CD8-positive, alpha-beta memory T cell (primary cell): ENCODE measurements at places on chromosomes 6 and 20.

GRCh38 chr6:81997090-81997926 lies 244.8 kb upstream of the TENT5A start:
- no peak for DNase-seq

DNA sequence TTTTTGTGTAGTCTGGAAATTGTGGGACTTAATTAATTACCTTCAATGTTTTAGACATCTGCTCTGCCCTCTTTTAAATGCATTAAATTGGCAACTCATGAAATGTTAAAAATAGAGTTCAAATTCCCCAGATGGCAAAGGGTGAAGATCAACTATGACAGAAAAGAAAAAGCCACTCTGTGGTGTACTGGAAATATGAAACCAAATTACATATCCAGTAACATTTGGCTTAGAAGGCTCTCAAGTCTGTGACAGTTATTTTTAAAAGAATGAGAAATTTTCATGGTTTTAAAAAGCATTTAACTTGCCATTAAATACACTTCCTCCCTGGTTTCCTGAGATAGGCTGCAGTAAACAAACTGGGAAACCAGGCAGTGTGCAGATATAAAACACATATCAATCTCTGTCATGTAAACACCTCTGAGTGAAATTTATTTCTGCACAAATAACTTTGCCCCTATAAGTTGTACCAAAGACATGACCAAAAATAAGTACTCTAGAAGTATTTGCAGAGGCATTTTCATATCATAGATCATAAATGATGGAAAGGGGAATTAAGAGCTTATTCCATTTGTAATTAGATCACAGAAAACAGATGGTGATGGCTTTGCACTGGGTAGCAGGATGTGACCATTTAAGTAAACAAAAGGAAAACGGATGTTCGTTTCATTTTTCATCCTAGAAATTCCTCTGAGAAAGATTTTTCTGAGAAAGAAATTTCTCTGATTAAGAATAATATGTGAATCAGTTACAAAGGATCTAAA lies 360.1 kb downstream of the SAMD5 start:
- no peak for DNase-seq

DNA sequence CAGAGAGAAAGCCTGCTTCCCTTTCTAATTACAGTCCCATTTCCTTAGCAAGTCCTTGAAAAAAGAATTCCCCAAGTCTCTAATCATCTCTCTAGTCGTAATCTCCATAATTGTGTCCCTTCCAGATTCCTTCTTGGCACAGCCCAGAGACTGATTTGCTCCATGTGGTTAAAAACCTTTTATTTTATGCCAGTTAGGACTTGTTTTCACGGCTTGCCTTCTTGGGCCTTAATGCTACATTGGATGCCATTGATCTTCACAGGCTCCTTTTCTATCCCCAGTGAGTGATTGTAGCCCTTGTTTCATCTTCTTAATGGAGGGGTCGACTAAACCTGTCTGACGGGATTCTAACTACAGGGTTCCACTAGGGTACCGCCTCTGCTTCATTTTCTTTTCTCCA lies 650.6 kb upstream of the ARID1B start:
- DNase-seq, result no peak

GRCh38 chr6:7224731-7225130 lies 88.3 kb downstream of the SSR1 start:
- no peak for DNase-seq

GRCh38 chr20:61387204-61387953 lies 135.3 kb downstream of the CDH4 start:
- no peak for DNase-seq

DNA sequence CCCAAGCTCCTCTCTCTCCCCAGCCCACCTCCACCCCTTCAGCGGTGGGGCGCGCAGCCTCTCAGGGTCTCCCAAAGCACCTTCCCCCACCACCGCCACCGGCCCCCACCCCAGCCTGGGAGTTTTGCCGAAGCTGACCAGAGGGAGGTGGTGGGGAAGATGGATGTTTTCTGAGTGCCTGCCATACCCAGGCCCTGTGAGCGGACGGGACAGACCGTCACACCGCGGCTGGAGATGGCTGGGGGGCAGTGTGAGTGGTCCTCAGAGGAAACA lies 5.7 kb downstream of the C20orf204 start:
- DNase-seq, result no peak

- DNase-seq, result no peak
Observed at GRCh38 chr6:56664029-56664428, 21.3 kb upstream of the DST start.

DNA sequence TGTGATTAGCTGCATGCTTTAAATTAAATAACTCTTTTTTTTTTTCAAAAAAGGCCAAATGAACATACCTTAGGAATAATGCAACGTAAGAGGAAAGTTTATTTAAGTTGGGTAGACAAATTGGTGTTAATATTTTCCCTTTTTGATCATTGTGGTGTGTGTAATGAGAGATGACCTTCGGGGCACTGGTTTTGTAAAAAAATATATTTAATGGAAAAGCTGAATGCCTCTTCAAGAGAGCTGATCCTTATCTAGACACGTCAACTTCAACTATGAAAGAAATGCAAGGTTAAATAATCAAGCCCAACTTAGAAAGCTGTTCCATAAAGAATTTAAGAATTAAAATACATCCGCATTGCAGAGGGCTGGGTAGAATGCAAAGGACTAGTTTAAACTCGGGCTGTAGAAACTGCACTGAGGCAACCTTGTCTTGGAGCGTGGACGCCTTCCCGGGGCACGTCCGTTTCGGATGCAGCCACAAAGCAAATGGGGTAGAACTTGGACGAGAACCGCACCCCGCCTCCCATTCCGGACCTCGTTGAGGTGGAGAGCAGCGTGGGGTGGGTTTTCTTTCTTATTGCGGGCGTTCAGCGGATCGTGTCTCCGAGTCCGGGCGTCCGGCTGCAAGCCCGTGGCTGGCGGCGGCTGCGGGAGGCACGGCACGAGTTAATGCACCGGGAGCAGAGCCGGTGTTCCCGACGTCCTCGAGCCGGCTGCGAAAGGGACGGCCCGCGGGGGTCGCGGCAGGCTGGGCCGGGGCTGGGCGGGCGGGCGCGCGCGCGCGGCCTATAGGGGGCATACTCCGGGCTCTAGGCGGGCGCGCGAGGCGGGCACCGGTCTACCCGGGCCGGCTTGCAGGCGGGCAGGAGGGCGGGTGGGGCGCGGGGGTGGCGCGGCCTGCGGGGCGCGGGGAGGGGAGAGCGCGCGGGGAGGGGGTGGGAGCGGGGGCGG lies 1.9 kb downstream of the JARID2 start:
- DNase-seq, result peak; percentile 65

GRCh38 chr20:44705364-44706094 lies 9.6 kb upstream of the CCN5 start:
- DNase-seq, result no peak

DNA sequence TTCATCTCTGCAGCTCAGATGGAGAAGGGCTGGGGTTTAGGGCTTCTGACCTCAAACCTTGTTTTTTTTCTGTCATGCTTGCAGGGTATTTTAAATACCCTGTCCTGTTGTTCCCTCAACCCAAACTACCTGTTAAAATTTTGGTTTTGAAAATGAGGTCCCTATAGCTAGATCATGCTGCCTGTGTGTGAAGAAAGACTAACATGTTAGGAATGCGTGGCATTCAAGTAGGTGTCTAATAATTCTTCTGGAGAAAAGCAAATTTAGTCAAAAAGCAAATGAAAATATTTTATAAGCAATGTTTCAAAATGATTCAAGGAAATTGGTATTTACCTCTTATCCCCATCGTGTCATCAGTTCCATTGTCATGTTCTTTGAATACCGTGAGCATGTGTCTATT lies 77.2 kb upstream of the C20orf144 start:
- no peak for DNase-seq

DNA sequence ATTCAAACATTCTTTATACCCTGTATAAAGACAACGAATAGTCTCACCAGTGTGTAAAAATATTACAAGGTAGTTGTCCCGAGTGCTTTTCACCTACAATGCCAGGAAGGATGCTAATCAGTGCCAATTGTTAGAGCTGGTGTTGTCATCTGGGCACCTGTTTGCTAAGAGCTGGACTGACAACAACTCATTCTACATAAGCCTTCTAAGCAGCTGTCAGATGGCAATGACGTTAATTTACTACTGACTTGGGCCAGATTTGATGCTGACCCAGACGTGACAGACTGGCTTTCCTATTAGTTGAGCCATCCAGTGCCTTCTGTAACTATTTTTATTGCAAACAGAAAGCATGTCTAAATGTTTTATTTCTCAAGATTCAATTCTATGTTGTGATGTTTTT lies 355.2 kb downstream of the ADGRB3 start:
- DNase-seq, result no peak

- no peak for DNase-seq
Observed at GRCh38 chr6:107556082-107556481, 66.2 kb downstream of the SOBP start.

DNA sequence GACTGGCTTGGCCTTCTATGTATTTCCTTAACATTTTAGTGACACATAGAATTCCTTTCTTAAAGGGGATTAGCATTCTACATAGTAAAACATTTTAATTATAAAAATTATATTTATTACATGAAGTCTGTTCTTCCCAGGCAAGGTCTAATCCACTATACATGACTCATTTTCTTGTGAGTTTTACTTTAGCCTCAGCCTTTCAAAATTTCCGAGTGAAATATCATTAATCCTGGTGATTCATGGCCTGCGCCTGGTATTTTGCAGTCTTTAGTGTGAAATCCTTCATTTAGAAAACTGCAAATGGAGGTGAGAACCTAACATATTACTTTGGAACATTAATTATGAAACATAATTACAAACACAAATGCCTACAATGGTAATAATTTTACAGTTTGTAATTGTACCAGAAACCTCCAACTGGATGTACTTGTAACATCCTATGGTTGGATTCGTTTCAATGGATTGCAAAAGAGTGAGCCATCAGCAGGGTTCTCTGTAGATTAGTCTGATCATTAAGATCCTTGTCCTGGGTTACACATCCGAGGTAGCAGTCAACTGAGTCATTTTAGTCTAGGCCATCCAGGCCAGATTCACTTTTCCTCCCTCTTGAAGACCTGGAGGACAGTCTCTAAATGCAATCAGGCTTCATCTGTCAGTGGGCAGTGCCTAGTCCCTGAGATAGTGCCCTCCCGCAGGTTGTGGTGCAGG lies 272.0 kb downstream of the PACRG start:
- DNase-seq, result no peak

GRCh38 chr6:116406678-116407345 lies 36.1 kb downstream of the DSE start:
- no peak for DNase-seq

DNA sequence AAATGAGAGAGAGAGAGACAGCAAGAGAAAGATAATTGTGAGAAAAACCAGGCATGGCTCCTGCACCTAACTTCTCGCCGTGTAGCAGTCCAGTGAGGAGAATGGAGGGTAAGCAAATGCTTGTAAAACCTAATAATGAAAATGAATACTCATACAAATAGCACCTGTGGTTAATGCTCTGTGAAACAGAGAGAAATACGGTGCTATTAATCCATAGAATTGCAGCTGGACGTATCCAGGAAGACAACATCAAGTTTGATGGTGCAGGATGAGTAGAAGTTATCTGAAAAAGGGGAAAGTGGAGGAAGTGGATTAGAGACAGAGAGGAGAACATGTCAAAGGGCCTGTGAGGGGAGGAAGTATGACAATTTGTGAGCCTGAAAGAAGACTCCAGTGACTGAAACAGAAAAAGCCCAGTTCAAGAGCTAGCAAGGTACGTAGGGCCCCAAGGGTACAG lies 89.4 kb upstream of the PAK5 start:
- DNase-seq, result no peak

DNA sequence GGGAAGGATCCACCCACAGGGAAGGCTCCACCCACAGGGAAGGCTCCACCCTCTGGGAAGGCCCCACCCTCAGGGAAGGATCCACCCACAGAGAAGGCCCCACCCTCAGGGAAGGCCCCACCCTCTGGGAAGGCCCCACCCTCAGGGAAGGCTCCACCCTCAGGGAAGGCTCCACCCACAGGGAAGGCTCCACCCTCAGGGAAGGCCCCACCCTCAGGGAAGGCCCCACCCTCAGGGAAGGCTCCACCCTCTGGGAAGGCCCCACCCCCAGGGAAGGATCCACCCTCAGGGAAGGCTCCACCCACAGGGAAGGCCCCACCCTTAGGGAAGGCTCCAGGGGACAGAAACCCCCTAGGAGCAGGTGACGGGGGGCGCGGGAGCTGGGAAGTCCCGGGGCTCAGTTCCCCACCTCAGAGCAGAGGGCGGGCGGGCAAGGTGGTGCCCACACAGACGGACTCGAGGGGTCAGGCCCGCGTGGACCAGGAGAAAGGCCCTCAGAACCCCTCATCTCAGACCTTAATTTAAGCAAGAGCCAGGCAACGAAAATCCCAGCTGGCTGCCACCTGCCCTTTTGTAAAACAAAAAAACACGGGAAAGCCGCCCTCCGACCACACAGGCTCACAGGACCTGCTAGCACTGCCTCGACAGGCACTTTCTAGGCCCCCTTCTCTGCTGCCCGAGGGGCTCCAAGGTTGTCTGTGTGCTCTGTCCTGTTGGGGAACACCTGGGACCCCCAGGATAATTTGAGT lies 39.7 kb downstream of the KCNQ2 start:
- no peak for DNase-seq

DNA sequence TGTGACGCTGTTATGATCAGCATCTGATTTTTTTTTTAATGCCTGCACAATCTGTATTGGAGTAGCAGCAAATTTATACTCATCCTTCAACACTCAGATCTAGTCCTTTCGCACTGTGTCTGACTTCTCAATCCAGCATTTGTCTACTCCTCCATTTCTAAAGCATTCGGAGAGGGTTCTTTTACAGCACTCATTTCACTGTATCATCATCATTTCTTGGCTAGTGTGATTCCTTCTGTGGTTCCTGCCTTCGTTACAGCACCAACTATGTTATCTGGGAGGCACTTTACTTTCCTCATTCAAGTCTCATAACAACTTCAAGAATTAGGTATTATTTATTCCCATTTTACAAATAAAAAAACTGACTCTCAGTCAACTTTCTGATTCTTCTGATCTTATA lies 18.0 kb downstream of the NUDT3 start:
- no peak for DNase-seq

DNA sequence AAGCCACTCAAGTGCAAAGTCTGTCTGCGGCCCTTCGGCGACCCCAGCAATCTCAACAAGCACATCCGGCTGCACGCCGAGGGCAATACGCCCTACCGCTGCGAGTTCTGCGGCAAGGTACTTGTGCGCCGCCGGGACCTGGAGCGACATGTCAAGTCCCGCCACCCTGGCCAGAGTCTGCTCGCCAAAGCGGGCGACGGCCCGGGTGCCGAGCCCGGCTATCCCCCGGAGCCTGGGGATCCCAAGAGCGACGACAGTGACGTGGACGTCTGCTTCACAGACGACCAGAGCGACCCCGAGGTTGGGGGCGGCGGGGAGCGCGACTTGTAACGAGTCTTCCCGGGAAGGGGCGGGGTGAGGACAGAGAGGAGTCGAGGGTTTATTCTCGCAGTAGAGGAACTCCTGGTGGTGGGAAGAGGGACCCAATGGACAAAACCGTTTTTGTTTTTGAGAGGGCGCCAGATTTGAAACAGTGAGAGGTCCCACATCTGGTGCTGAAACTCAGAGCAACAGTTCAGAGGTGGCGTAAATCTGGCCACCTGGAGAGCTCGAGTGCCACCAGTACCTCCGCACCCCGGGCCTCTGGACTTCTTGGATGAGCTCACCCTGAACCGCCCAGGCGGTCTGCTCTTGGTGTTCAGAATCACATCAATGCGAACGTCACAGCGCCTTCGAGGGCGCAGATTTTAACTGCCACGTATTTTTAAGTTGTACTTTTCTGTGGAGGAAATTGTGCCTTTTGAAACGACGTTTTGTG lies 8.0 kb downstream of the PRDM13 start:
- no peak for DNase-seq

- DNase-seq, result no peak
Observed at GRCh38 chr6:167089243-167090142, 33.4 kb upstream of the CCR6 start.

GRCh38 chr6:127120023-127120786 lies 1.7 kb downstream of the RSPO3 start:
- DNase-seq, result no peak

- DNase-seq, result no peak
Observed at GRCh38 chr6:24251339-24251738, 106.5 kb downstream of the DCDC2 start.
